Activated naive CD4-positive, alpha-beta T cell treated with anti-CD3 and anti-CD28 coated beads, Interleukin-2, amount 10 ng/mL, durations not matched to agents 7 days and 5 days (primary cell): ENCODE measurements at places on chromosomes 16 and 17.

- DNase-seq: peak; percentile 78
- peak overlapping the region; percentile 98 for H3K27ac ChIP-seq
- peaks cover 33% of the 10 kb centered on the region for H3K4me1 ChIP-seq
- peaks cover 36% of the 10 kb centered on the region for H3K36me3 ChIP-seq
- peak overlapping the region; percentile 100 for H3K4me3 ChIP-seq
Measured at GRCh38 chr16:30063893-30064728, 1.4 kb upstream of the ALDOA start.

DNA sequence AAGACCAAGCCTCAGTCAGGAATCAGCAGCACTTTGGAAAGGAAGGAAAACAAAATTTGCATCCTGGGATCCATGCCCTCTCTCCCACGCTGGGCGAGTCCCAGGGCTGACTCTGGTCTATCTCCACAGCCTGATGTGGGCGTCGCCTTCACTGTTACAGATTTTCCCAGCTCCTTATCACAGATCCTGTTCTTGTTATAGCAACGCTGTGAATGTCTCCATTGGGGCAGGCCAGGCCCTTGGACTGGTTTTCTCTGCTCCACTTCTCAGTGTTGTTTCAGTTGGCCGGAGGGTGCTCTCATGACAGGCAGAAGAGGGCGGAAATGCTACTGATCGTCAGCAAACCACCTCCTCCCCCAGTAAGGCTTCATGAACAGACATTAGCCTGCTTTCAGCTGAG is 127.9 kb upstream of the CDH11 start:
- no peak overlapping the region for H3K27ac ChIP-seq
- no peak for DNase-seq
- H3K4me1 ChIP-seq: no peaks in the 10 kb centered on the region
- no peaks in the 10 kb centered on the region for H3K27me3 ChIP-seq

DNA sequence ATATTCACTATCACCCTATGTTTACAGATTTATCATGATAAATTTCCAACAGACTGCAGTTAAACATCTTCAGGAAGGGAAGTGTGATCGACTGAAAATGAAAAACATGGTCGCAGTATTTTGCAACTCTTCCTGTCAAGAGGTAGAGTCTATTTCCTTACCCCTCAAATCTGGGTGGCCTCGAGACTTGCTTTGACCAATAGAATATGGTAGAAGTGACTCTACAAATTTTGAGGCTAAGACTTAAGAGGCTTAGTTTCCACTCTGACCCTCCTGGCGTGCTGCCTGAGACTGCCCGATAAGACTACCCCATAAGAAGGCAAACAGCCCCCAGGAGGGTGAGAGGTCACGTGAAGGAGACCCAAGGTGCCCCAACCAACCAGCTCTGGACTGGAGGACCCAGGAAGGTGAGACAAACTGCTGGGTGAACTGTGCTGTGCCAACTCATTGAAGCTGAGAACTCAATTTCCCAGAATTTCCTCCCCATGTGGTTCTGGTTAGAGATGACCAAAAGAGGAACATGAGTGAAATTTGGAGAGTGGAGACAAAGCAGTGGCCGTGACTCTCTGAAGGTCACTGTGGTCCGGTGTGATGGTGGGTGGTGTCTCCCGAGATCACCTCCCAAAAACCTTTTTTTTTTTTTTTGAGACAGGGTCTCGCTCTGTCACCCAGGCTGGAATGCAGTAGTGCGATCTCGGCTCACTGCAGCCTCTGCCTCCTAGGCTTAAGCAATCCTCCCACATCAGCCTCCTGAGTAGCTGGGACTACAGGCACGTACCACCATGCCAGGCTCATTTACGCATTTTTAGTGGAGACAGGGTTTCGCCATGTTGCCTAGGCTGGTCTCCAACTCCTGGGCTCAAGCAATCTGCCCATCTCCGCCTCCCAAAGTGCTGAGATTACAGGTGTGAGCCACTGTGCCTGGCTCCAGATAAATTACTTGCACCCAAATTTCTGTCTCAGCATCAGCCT is 38.2 kb upstream of the LITAF start:
- DNase-seq: no peak
- H3K27ac ChIP-seq: peak overlapping the region; percentile 58
- peaks cover 72% of the 10 kb centered on the region for H3K4me1 ChIP-seq
- H3K4me3 ChIP-seq: no peak overlapping the region
- peaks cover 2% of the 10 kb centered on the region for H3K27me3 ChIP-seq

DNA sequence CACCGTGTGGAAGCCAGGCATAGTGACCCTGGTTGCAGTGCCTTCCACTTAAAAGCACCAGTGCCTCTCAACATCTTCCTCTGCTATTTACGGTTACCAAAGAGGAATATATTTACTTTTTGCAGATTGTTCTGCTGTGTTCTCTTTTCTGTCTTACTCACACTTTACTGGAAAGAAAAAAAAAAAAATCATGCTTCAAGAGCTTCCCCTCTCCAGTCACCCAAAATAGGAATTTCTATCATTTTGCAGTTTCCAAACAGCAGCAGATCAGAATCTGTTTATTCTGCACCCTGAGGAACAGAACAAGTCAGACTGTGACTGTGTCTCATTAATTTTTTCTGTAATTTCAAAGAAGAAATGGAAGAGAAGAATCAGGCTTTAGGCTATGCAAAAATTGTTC is 96.1 kb downstream of the KCNJ2 start:
- no peak overlapping the region for H3K27ac ChIP-seq
- no peak for DNase-seq
- no peaks in the 10 kb centered on the region for H3K36me3 ChIP-seq
- no peaks in the 10 kb centered on the region for H3K4me1 ChIP-seq
- no peaks in the 10 kb centered on the region for H3K27me3 ChIP-seq
- no peak overlapping the region for H3K4me3 ChIP-seq

- peak overlapping the region; percentile 81 for H3K27ac ChIP-seq
- no peak overlapping the region for H3K4me3 ChIP-seq
- peaks cover 12% of the 10 kb centered on the region for H3K4me1 ChIP-seq
- no peak for DNase-seq
Measured at GRCh38 chr16:62638964-62639870, 603.0 kb upstream of the CDH8 start.

GRCh38 chr16:48539485-48540221 is 70.3 kb downstream of the N4BP1 start:
- H3K4me1 ChIP-seq: peaks cover 20% of the 10 kb centered on the region
- peaks cover 33% of the 10 kb centered on the region for H3K36me3 ChIP-seq
- H3K27ac ChIP-seq: no peak overlapping the region
- DNase-seq: no peak
- no peaks in the 10 kb centered on the region for H3K27me3 ChIP-seq
- H3K4me3 ChIP-seq: no peak overlapping the region

- H3K27ac ChIP-seq: peak overlapping the region; percentile 22
- peaks cover 28% of the 10 kb centered on the region for H3K4me1 ChIP-seq
- H3K36me3 ChIP-seq: no peaks in the 10 kb centered on the region
- no peak overlapping the region for H3K4me3 ChIP-seq
- H3K27me3 ChIP-seq: peaks cover 60% of the 10 kb centered on the region
Measured at GRCh38 chr16:68396481-68396880, 51.8 kb downstream of the SMPD3 start.

GRCh38 chr17:1153795-1154546 is 25.8 kb downstream of the ABR start:
- no peaks in the 10 kb centered on the region for H3K27me3 ChIP-seq
- H3K4me3 ChIP-seq: no peak overlapping the region
- no peak overlapping the region for H3K27ac ChIP-seq
- no peaks in the 10 kb centered on the region for H3K4me1 ChIP-seq

GRCh38 chr17:46847204-46848191 is 3.9 kb upstream of the WNT9B start:
- no peak overlapping the region for H3K4me3 ChIP-seq
- H3K27me3 ChIP-seq: peaks cover 79% of the 10 kb centered on the region
- DNase-seq: no peak
- peaks cover 4% of the 10 kb centered on the region for H3K36me3 ChIP-seq
- H3K27ac ChIP-seq: no peak overlapping the region
- H3K4me1 ChIP-seq: peaks cover 3% of the 10 kb centered on the region

DNA sequence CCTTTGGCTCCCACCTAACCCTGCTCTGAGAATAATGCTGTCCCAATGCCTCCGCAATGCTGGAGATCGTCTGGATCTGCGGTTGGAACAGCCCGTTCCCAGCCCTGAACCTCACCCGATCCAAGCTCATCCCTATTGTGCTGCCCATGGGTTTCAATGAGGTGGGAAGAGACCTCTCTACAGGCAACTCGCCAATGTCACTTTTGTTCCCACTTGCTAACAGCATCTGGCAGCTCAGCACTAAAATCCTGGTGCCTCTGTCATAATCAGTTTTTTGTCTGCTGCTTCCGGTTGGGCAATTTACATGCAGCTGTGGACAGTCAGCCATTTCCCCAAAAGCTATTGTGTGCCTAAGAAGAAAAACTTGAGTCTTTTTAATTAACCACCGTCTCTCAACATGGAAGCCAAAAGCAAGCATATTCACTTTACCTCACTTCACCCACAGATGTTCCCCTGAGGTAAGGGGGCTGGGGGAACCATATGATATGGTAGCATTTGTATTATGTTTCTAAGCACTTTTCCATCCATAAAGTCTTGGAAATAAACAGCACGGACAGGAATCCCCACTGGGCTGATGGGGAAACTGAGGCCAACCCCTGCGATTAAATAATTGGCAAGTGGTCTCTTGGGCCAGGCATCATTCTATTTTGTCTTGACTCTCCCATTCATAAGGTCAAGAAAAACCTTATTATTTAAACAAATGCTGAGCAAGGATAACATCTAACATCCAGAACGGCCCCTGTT is 159.2 kb upstream of the CDH5 start:
- H3K4me1 ChIP-seq: no peaks in the 10 kb centered on the region
- H3K4me3 ChIP-seq: no peak overlapping the region
- H3K36me3 ChIP-seq: no peaks in the 10 kb centered on the region
- no peak for DNase-seq
- H3K27ac ChIP-seq: peak overlapping the region; percentile 60
- peaks cover 10% of the 10 kb centered on the region for H3K27me3 ChIP-seq

DNA sequence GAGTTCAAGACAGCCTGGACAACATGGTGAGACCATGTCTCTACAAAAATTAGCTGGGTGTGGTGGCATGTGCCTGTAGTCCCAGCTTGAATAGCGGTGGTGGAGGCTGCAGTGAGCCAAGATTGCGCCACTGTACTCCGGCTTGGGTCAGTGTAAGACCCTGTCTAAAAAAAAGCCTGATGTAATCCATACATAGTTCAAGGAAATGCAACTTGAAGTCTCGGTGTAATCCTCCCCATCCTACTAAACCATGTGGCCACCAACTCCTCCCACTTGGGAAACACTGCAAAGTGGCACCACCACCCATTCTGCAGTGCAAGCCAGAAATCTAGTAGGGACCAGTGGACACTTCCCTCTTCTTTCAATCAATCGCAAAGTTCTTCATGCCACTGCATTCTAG is 5.4 kb upstream of the KPNB1 start:
- H3K27ac ChIP-seq: no peak overlapping the region
- peaks cover 1% of the 10 kb centered on the region for H3K27me3 ChIP-seq
- DNase-seq: no peak
- peaks cover 22% of the 10 kb centered on the region for H3K4me1 ChIP-seq

GRCh38 chr17:6643451-6644125 is 2.7 kb downstream of the TXNDC17 start:
- no peak overlapping the region for H3K4me3 ChIP-seq
- no peak for DNase-seq
- peak overlapping the region; percentile 62 for H3K27ac ChIP-seq

GRCh38 chr16:64455275-64455674 is 666.6 kb downstream of the CDH11 start:
- H3K36me3 ChIP-seq: no peaks in the 10 kb centered on the region
- no peaks in the 10 kb centered on the region for H3K4me1 ChIP-seq
- no peaks in the 10 kb centered on the region for H3K27me3 ChIP-seq
- no peak for DNase-seq
- H3K27ac ChIP-seq: no peak overlapping the region
- no peak overlapping the region for H3K4me3 ChIP-seq

- H3K27ac ChIP-seq: no peak overlapping the region
- no peak overlapping the region for H3K4me3 ChIP-seq
- no peak for DNase-seq
- H3K36me3 ChIP-seq: no peaks in the 10 kb centered on the region
- H3K27me3 ChIP-seq: peaks cover 75% of the 10 kb centered on the region
- no peaks in the 10 kb centered on the region for H3K4me1 ChIP-seq
Measured at GRCh38 chr17:49015924-49016774, 19.0 kb downstream of the IGF2BP1 start.

DNA sequence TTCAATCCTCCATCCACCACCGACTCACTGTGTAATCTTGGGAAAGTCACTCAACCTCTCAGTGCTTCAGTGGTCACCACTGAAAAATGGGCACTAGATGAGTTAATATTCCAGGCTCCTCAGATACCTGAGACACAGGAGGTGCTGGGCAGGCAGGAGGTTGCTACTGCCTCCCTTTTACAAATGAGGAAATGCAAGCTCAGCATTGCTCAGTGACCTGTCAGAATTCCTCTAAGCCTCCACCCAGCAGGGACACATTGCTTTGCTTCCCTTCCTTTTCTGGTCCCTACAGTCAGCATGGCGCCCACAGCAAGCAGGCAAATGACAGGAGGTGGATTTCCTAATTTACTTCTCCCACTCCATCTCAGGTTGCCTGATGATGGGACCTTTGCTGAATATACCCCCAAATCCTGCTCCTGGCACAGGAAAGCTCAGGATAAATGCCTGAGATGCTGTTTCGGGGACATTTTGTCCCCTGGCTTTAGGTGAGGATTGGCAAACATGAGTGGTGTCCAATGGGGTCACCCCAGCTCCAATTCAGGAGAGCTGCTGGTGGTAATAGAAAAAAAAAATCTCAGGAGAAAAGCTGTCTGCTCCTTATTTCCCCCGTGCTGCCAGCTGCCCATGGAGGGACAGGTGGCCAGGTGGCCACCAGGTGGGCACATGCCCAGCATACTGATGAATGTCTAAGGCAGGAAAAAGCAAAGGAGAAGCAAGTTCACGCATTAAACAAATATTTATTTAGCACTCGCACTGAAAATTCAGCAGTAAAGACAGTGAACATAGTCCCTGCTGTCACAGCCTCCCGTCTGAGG is 5.0 kb upstream of the KRT13 start:
- no peaks in the 10 kb centered on the region for H3K4me1 ChIP-seq
- H3K36me3 ChIP-seq: no peaks in the 10 kb centered on the region
- no peak overlapping the region for H3K4me3 ChIP-seq
- H3K27me3 ChIP-seq: peaks cover 21% of the 10 kb centered on the region

DNA sequence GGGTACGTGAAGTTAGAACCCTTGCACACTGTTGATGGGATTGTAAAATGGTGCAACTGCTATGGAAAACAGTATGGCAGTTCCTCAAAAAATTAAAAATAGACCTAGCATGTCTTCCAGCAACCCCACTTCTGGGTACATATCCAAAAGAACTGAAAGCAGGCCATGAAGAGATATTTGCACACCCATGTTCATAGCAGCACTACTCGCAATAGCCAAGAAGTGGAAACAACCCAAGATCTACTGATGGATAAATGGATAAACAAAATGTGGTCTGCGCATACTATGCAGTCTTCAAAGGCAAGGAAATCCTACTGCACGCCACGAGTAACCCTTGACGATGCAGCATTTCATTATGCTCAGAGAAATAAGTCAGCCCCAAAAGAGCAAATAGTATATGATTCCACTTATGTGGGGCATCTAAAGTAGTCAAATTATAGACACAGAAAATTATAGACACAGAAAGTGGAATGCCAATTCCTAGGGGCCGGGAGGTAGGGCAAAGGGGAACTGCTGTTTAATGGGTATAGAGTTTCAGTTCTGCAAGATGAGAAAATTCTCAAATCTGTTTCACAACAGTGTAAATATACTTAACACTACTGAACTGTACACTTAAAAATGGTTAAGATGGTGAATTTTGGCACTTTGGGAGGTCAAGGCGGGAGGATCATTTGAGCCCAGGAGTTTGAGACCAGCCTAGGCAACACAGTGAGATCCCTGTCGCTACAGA is 17.2 kb downstream of the CORO7 start:
- H3K27me3 ChIP-seq: no peaks in the 10 kb centered on the region
- H3K36me3 ChIP-seq: peaks cover 47% of the 10 kb centered on the region
- no peak for DNase-seq
- no peak overlapping the region for H3K27ac ChIP-seq

- H3K4me3 ChIP-seq: no peak overlapping the region
- no peak for DNase-seq
- peaks cover 6% of the 10 kb centered on the region for H3K4me1 ChIP-seq
- H3K27ac ChIP-seq: no peak overlapping the region
Measured at GRCh38 chr17:78441271-78441971, 63.0 kb downstream of the PGS1 start.
